ENCODE measurements at places on chromosomes 4 and X.

- DNase-seq: no peak
Observed at GRCh38 chrX:118595501-118596042, 100.0 kb downstream of the DOCK11 start.

- no peak for DNase-seq
Observed at GRCh38 chr4:86586626-86587380, 7.3 kb upstream of the PTPN13 start.

DNA sequence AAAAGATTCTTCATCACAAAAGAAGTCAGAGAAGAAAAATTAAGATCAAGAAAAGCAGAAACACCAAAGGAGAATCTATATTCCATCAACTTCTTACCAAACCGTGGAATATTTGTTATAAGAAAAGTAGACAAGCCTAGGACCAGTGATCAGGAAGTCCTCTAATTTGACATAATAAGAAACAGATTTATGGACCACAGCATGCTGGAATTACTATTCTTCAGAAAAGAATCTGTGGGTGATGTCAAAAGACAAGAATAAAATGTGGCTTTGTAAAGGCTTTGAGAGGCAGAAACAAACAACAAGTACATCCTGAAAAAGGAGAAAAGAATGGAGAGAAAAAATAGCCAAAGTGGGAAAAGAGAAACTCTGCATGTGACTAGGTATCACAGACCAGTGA, 123.3 kb downstream of the SLC10A7 start:
- DNase-seq: no peak

GRCh38 chrX:55758033-55758432, 40.5 kb downstream of the RRAGB start:
- DNase-seq: no peak

- DNase-seq: no peak
Observed at GRCh38 chrX:78548012-78548411, 111.1 kb downstream of the RTL3 start.

GRCh38 chrX:115561605-115562479, 868 bp downstream of the PLS3 start:
- DNase-seq: no peak

- DNase-seq: no peak
Observed at GRCh38 chr4:126123611-126124325, 809.0 kb downstream of the FAT4 start.

- DNase-seq: no peak
Observed at GRCh38 chr4:145786261-145786660, 106.3 kb downstream of the C4orf51 start.

- no peak for DNase-seq
Observed at GRCh38 chr4:165222651-165222994, 15.3 kb downstream of the KLHL2 start.

GRCh38 chr4:41396869-41397268, 140.1 kb downstream of the UCHL1 start:
- no peak for DNase-seq

GRCh38 chrX:3501833-3502535, 155.5 kb upstream of the MXRA5 start:
- DNase-seq: no peak

DNA sequence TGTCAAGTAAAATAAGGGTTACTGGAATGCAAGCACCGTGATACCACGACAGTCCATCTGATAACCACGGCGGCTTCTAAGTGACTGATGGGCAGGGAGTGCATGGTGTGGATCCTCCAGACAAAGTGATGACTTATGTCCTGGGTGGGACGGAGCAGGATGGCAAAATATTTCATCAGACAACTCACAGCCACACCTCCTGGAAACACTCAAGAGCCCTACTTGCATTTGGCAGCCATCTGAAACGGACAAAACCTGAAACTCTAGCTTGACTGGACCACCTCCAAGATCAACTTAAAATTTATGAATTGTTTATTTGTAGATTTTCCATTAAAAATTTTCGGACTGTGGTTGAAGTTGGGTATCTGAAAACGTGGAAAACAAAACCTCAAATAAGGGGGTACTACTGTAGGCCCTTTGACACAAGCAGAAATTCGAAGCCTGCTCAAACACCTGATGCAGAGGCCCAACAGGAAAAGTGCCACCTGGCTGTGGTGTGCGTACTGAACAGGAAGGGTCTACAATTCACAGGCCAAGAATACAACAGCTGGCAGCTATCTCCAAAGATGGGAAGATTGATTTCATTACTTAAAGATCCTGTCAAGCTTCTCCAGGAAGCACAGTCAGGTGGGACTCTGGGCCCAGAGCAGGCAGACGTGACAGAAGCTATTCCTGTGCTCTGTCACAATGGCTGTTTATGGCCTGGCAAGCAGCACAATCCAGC, 26.0 kb downstream of the LRIT3 start:
- no peak for DNase-seq

DNA sequence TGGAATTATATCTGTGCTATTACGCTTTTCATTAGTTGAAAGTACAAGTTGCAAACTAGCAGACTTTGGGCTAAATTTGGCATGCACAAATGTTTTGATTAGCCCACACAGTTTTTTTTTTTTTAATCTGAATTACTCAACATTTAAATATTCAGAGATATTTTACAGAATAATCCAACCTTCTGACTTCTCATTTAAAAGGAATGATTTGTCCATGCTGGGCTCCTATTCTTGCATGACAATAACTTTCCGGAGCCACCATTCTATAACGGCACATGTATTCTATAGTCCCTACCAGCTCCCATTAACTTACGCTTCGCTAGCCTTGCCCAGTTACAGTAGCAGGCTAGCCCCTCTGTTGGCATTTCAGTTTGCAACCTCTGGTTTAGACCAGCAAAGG, 219.3 kb upstream of the FTHL17 start:
- no peak for DNase-seq

GRCh38 chr4:124640022-124640730, 72.4 kb downstream of the ANKRD50 start:
- peak; percentile 18 for DNase-seq

- no peak for DNase-seq
Observed at GRCh38 chrX:17680732-17681413, 56.4 kb upstream of the SCML1 start.

- no peak for DNase-seq
Observed at GRCh38 chr4:184762100-184762499, 28.2 kb upstream of the CENPU start.

DNA sequence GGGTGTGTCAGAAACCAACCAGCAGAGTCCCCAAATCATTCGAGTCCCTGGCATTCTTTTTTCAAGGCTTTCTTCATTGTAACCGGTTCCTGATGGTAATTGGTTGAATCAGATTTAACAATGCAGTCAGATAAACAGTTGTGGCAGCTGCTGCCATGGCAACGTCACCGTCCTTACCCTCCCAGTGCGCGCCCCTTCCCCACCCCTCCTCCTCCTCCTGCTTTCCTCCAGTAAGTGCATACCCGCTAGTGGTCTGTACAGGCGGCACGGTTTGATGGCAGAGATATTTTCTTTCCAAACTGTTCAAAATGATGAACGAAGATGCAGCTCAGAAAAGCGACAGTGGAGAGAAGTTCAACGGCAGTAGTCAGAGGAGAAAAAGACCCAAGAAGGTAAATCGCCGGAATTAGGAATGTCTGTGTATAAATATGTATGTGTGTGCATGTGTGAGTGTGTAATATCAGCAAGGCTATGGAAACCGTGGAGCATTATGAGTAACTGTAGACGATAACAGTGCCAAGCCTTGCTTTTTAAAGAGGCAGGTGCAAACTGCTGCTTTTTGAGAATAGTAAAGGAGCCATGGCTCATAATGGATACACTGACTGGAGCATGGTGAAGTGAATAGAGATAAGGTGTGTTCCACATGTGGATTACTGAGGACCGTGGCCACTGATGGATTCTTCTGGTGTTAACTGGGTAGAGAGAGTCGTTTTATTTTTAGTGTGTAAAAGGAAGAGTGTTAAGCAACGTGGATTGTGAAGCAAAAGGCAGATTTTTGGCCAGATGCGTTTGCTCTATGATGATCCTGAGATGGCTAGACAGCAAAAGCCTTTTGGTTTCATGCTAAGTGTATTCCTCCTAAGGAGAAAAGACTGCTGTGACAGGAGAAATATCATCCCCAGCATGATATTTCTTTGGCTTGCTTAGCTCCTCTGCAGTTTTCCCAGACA, at the start of gene ANK2:
Gene ANK2 (plus strand): TSS at position 233 of the 950 bp plus-strand sequence. CDS start 76 bp downstream, at position 309.
- DNase-seq: no peak

DNA sequence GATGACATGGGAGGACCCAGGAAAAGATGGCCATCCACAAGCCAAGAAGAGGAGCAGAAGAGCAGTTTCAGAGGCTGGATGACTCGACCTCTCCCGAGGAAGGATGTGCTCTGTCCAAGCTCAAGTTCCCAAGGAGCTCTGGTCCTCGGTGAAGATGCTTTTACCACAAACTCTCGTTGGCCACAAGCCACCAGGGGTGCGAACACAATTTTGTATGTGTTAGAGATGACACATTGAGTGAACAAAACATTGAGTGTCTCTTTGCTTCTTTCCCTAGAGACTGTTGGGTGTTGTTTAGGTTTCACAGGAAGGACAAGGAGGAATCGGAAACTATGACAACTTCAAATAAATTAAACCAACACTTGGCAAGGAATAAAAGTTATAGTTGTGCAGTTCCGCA, 26.3 kb downstream of the FGFBP1 start:
- no peak for DNase-seq

DNA sequence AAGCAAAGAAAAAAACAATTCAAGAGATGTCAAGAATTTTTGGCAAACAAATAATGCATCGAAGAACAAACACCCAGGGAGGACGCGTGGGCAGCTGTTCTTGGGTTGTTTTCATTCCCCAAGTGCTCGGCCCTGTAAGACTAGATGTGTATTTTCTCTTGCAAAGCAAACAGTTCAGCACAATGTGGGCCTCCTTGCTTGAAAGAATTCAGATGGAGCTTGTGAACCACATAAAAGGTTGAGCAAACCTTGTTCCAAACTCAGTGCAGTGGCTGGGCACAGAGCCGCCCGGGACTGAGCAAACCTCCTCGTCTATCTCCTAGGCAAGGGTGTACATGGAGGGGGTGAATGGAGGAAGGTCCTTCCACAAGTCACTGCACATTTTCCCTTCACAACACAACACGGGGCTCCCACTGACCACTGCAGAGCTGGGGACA, 82.4 kb downstream of the HTRA3 start:
- DNase-seq: no peak

GRCh38 chr4:81550388-81550859, 78.7 kb upstream of the RASGEF1B start:
- DNase-seq: no peak

- DNase-seq: no peak
Observed at GRCh38 chr4:121898150-121898549, 27.9 kb upstream of the BBS7 start.

DNA sequence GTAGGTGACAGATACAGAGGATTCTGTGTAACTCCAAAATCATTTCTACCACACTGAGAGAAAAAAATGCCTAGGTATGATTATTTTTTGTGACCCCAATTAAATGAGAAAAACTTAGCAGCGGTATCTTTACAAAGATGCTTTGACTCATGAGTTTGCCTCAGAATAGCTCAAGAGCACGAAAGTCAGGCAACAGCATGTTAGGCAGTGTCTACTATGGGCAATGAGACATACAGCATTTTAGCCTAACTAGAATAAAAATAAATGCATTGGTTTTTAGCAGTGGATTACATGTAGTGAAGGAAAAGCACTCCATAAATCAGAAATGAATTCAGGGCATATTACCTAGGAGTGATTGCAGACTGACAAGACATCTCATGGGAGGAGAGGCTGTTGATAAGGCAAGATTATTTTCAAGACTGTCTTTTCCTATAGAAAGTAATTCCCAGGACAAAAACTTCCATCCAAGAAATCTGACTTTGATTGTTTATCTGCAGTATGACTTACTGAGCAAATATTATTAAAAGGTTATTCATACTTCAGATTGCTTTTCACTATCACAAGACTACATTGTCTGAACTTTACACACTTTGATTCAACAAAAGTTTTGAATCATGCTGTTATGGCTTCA, 3.6 kb downstream of the ANXA10 start:
- no peak for DNase-seq

DNA sequence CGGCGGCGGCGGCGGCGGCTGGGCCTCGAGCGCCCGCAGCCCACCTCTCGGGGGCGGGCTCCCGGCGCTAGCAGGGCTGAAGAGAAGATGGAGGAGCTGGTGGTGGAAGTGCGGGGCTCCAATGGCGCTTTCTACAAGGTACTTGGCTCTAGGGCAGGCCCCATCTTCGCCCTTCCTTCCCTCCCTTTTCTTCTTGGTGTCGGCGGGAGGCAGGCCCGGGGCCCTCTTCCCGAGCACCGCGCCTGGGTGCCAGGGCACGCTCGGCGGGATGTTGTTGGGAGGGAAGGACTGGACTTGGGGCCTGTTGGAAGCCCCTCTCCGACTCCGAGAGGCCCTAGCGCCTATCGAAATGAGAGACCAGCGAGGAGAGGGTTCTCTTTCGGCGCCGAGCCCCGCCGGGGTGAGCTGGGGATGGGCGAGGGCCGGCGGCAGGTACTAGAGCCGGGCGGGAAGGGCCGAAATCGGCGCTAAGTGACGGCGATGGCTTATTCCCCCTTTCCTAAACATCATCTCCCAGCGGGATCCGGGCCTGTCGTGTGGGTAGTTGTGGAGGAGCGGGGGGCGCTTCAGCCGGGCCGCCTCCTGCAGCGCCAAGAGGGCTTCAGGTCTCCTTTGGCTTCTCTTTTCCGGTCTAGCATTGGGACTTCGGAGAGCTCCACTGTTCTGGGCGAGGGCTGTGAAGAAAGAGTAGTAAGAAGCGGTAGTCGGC, 528 bp downstream of the FMR1 start:
- DNase-seq: peak; percentile 22

- DNase-seq: no peak
Observed at GRCh38 chr4:162010362-162010761, 153.4 kb downstream of the FSTL5 start.

DNA sequence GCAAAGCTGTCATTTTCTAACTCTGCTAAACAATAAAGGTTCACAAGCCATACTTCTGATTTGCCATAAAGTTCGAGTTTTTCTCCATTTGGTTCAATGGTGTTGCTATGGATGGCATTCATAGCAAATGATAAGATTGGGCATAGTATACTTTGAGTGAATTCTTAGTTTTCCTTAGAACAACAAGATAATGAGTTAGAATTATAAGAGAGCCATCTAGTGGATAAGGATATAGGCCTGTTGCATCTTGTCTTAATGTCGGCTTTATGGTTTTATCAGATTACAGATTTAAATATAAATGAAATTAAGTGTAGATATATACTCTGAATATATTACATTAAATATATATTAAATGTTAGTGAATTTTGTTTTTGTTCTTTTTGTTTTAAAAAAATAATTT, 644.6 kb downstream of the IL1RAPL1 start:
- no peak for DNase-seq

DNA sequence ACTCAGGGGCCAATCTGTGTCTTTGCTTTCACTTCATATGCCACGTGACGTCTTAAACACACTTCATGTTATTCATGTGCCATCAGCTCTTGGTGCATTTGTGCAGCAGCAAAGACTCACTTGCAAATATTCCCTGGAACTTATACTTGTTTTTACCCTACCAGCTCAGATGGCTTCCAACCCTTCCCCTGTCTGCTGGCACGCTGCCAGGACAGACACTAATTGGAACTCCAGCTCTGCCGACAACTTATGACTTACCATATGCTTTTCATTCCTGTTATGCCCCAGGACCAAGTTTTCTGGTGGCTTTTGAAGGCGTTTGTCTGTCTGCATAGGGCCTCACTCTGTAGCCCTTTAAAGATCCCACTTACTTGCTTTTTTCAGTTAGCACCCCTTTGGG, 261.7 kb upstream of the GNPDA2 start:
- DNase-seq: no peak

GRCh38 chrX:129934952-129935351, 29.0 kb downstream of the UTP14A start:
- DNase-seq: no peak

GRCh38 chrX:3518870-3519269, 172.4 kb upstream of the MXRA5 start:
- peak; percentile 70 for DNase-seq

GRCh38 chrX:24874604-24875247, 141.0 kb downstream of the ARX start:
- no peak for DNase-seq

GRCh38 chr4:132065940-132066495, 1083.1 kb upstream of the PCDH10 start:
- DNase-seq: no peak

All from COLO829 (cell line).